HepG2 (cell line): ENCODE measurements at places on chromosomes 11 and 22.

- peak; percentile 61 for DNase-seq
Measured at GRCh38 chr11:119108857-119109221, 1.7 kb downstream of the C2CD2L start.

- peak; percentile 39 for DNase-seq
Measured at GRCh38 chr22:47337161-47337621, 574.7 kb downstream of the TBC1D22A start.

- peak; percentile 14 for DNase-seq
Measured at GRCh38 chr11:95147364-95147905, 57.8 kb downstream of the ENDOD1 start.

GRCh38 chr11:28649922-28650321 is 541.7 kb downstream of the METTL15 start:
- no peak for DNase-seq

GRCh38 chr11:83249972-83250593 is 36.1 kb downstream of the CCDC90B start:
- DNase-seq, result peak; percentile 24

- no peak for DNase-seq
Measured at GRCh38 chr22:27456696-27457503, 344.7 kb downstream of the MN1 start.

DNA sequence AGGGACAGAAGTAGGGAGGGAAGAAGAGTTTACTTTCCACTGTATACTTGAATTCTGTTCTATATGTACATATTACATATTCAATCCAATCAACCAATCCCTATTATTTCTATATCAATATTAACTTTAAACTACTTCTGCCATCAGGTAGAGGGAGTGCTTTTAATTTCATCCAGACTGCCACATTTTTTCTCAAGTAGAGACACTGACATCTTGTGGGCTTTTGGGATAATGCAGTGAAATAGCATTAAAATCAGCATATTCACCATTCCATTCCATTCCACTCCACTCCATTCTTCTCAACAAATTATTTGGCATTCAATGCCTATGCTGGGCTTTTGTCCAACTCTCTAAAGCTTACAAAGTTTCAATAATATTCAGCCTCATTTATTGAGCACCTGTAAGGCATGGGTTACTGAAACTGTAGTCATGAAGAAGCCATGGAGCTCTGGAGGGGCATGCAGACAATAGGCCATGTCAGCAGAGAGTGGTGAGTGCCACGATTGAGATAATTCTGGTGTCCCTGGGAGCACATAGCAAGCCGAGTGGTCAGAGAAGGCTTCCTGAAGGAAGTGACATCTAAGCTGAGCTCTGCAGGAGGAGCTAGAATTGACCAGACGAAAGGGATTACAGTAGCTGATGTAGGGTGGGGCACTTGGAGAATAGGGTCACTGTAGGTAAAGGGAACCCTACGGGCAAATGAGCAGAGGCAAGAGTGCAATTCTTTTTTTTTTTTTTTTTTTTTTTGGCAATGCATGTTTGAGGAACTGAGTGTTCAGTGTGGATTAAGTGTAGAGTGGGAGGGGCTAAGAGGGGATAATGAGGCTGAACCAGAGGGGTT is 12.8 kb upstream of the CLPB start:
- peak; percentile 62 for DNase-seq

GRCh38 chr11:1074244-1075221 is at the start of gene MUC2:
MUC2 (plus strand) TSS chr11:1074874.
- DNase-seq, result no peak

GRCh38 chr11:442611-443081 is 835 bp upstream of the ANO9 start:
- DNase-seq, result no peak

GRCh38 chr11:40230821-40231220 is 1228.6 kb downstream of the LRRC4C start:
- DNase-seq, result no peak

GRCh38 chr11:1852877-1853276 is at the start of gene LSP1:
LSP1 (plus strand) TSS chr11:1853084; CDS start chr11:1853145, 61 bp downstream.
- DNase-seq, result no peak

DNA sequence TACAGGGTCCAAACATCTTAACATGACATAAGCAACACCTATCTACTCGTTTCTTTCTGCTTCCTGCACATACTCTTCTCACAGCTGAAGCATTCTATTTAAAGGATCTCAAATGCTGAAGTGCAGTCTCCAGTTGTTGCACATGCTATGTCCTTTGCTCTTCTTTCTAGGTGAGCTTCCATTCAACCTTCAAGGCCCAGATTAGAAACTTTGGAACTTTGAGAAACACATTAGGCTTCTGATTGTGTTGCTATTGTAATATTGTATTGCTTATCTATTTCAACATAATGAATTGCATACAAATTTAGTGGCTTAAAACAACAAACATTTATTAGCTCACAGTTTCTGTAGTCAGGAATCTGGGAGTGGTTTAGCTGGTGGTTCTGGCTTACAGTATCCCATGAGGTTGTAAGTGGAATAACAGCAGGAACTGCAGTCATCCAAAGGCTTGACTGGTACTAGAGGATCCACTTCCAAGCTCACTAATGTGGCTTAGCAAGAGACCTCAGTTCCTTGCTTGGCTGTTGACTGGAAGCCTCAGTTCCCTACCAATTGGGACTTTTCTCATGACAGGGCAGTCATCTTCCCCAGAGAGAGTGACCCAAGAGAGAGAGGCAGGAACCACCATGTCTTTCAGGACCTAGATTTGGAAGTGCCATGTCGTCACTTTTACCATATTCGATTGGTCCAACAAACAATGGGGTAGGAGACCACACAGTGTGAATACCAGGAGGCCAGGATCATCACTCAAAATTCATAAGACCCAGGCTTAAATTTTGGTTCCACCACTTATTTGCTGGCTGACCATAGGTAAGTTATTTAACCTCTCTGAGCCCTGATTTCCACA is 27.2 kb upstream of the RASSF10 start:
- DNase-seq, result peak; percentile 3

GRCh38 chr11:32991427-32991826 is 24.3 kb upstream of the DEPDC7 start:
- DNase-seq, result no peak

DNA sequence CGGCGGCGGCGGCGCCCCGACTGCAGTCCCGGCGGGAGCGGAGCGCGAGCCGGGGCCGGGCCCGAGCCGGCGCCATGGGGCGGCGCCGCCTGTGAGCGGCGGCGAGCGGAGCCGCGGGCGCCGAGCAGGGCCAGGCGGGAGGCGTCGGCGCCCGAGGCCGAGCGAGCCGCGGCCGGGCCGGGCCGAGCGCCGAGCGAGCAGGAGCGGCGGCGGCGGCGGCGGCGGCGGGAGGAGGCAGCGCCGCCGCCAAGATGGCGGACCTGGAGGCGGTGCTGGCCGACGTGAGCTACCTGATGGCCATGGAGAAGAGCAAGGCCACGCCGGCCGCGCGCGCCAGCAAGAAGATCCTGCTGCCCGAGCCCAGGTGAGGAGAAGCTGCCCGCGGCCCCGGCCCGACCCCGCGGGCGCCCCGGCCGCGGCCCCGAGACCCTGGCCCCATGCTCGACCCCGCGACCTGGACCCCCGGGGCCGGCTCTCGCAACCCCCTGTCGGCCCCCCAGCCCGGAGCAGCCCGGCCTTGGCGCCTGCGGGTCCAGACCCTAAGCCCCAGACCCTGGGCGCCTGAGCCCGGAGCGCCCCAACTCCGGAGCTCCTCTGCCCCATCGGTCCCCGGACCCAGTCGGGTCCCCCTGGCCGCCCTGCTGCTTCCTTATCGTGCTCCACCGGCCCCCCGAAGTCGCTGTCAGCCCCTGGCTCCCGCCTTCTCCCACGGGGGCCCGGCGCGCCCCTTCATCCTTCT is at the start of gene GRK2:
Gene GRK2 (plus strand): TSS at position 25 of the 739 bp plus-strand sequence. CDS start 227 bp downstream, at position 252.
- DNase-seq, result no peak

- DNase-seq, result no peak
Measured at GRCh38 chr11:125494561-125494960, 1.5 kb downstream of the FEZ1 start.

DNA sequence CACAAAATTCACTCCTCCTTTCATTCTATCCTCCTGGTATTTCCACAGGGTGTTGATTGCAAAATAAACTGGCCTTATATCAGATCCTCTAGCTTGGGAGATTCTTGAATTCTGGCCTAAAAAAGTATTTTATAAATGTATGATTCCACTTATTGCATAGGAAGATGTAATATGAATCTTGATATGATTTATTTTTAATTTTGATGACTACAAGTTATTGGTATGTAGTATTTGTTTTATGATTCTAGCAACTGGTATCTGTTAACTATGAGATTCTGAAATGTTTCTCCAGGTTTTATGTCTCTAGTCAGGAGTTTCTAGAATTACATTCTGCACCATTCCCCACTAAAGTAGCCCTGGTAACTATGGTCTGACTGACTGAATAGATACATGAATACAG is 373.9 kb upstream of the C11orf87 start:
- no peak for DNase-seq

DNA sequence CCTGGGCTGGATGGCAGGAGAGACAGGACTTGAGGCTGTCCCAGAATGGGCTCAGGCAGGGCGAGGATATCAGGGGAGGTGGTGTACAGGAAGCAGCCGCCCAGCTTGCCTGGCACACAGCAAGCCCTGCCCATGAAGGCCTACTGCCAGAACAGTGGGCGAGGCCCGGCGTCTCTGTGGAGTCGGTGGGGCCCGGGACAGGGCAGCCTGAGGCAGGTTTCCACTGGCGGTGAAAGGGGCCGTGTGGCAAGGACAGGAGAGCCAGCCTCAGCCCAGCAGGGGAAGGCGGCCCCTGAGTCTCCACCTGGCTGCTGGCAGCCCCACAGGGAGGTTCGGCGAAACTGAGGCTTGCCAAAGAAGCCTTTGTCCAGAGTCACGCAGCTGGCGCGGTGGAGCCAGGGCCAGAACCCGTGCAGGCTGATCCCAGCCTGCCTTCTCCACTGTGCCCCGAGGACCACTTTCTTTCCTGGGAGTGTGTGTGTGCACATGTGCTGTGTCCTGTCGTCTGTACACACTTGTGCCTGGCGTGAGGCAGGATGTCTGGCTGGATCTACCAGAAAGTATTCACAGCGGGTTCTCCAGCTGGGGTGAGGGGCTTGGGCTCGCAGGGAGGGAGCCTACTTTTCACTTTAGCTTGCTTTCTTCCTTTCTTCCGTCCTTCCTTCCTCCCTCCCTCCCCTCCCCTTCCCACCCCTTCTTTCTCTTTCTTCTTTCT is 1.2 kb downstream of the TSPO start:
- no peak for DNase-seq

GRCh38 chr22:39622881-39623367 is 52.4 kb downstream of the CACNA1I start:
- DNase-seq, result peak; percentile 16

DNA sequence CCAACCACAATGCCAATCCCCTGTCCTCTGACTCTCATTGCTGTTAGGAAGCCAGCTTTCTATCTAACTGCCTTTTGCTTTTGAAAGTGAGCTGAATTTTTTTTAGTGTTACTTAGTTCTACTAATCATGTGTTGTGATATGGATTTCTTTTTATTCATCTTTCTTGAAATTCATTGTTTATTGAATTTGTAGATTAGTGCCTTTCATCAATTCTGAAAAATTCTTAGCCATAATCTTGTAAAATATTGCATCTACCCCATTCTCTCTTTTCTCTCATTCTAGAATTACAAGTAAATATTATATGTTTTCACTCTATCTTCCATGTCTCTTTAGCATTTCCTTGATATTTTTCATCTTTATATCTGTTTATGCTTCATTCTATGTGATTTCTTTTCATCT is 47.8 kb downstream of the DDIAS start:
- no peak for DNase-seq

DNA sequence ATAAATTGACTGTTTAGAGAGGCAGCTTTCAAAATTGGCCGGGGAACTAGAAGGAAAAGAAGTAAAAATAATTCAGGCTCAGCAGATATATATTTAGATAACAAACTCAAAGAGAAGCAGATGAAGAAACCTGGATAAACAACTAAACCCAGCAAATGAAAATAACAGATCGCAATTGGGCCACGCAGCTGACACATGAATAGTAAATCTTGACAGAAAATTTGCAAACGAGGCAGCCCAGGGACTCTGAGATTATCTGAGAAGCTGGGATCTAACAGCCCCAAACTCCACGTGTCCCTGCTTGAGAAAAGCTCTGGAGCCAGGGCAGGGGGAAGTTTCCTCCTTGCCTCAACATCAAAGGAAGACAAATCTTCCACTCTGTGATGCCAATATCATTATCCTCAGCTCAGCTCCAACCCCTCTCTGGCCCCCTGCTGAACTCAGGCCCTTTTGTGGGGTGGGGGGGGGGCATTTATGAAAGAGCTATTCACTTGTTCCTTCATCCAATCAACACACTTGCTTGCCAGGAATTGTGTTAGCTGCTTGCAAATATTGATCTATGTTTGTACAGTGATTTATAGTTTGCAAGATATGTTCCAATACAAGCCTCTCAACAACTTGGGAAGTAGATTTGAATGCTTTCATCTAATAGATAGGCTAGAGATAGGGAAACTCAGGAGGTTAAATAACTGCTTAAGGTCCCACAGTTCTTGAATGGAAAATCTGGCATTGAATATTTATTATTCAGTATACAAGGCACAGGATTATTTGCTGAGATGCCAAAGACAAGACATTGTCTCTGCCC is 72.5 kb upstream of the C11orf87 start:
- no peak for DNase-seq

DNA sequence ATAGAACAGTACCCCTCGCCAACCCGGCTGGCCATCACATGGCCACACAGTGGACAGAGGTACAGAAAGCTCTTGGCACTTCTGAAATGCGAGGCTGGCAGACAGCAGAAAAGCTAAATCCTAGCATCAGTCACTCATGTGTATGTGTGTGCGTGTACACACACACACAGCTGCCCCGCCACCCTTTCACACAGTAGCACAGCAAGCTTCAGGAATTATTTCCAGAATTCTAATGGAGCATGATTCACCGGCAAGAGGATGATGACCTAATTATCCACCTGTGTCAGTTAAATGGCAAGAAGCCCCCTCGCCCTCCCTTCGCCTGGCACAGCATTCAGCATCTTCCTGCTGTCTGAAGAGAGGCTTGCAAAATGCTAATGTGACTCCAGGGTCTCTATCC is 336.0 kb downstream of the SHANK2 start:
- DNase-seq, result no peak

DNA sequence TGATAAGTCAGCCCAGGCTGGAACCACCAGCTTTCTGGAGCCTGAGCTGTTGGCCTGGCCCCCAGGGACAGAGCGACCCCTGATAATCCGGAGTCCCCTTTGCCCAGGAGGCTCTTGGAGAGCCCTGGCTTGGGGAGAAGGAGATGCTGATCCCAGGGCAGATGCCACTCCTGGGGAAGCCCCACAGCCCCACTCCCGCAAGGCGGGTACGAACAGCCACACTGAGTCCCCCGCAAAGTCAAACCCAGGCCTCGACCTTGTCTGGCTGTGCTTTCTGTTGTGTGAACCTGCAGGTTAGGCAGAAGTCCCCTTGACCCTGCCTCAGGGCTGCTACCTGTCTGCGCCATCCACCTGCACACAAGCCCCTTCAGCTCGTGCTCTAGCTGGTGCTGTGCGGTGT is 108.0 kb downstream of the KCNQ1OT1 start:
- DNase-seq, result no peak
